Suppressor macrophage treated with lipopolysaccharide for 4 hours (primary cell): ENCODE measurements at places on chromosomes 16 and 17.

GRCh38 chr16:66653581-66654350, 42.8 kb downstream of the CMTM4 start:
- DNase-seq, result peak; percentile 51

DNA sequence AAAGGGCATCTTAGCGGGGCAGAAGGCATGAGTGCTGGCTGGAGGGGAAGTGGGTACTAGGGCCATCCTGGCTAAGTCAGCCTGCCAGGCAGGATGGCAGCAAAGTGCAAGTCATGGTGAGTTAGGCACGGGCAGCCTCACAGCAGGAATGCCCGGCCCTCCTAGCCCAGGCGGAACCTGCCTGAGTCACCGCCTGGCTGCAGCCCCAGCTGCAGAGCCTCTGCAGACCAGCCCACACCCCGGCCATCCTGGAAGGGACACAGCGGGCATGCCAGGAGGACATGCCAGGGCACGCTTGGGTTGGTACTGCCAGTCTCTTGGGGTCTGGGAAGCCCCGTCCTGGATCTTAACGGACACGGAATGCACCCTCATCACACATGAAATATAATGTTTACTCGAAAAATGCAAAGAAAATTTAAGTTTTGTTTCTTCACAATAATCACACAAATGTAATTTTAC, 5.0 kb upstream of the ALDH3A1 start:
- DNase-seq, result peak; percentile 89

GRCh38 chr17:9360677-9361081, 214.9 kb downstream of the STX8 start:
- DNase-seq, result no peak

GRCh38 chr17:48649741-48650140, 23.6 kb upstream of the HOXB9 start:
- DNase-seq, result no peak

GRCh38 chr17:43018008-43018853, 4.0 kb downstream of the VAT1 start:
- DNase-seq, result peak; percentile 43

DNA sequence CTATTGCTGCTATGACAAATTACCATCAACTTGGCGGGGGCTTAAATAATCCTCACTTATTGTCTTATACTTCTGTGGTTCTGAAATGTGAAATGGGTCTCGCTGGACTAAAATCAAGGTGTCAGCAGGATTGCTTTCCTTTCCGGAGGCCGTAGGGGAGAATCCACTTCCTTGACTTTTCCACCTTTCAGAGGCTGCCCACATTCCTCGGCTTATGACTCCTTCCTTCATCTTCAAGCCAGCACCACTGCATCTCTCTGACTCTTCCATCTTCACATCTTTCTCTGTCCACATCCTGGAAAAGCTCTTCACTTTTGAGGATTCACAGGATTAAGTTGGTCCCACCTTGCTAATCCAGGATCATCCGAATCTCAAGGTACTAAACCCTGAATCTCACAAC, 217.8 kb downstream of the GRIN2A start:
- no peak for DNase-seq

DNA sequence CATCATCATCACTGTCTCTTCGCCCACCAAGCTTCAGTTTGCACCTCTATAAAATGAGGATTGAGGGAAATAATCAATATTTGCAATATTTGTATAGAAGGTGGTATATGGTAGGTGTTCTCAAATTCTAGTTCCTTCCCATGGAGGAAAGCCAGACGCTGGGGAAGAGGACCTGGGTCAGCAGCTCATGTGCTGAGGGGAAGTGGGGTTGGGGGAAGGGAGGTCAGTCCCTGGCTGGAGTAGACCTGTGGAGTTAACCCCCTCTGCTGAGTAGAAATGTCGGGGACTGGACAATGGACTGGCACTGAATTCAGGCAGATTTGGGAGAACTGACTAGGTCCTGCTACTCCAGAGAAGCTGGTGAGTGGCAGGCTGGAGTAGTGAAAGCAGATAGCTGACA, 12.8 kb upstream of the ITGB3 start:
- no peak for DNase-seq

- DNase-seq, result no peak
Observed at GRCh38 chr16:1537138-1537577, 3.7 kb downstream of the TMEM204 start.

- no peak for DNase-seq
Observed at GRCh38 chr17:17768424-17769088, 68.2 kb downstream of the SREBF1 start.

- DNase-seq, result no peak
Observed at GRCh38 chr17:1074886-1075605, 78.1 kb downstream of the TIMM22 start.

DNA sequence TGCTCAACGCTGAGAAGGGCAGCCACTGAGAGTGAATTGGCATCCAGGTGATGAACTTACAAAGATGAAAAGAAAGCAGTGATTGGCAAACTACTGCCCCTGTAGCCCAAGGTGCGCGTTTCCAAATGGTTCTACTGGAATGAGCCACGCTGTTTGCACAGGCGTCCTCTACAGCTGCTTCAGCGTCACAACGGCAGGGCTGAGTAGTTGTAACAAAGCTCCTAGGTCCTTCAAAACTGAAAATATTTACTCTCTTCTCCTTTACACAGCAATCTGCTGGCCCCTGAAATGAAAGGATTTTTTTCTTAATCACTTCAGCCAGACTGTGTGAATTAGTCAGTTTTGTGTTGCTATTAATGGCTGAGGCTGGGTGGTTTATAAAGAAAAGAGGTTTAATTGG, 107.2 kb upstream of the FOXF1 start:
- no peak for DNase-seq

- no peak for DNase-seq
Observed at GRCh38 chr17:72667096-72668063, 425.1 kb downstream of the SLC39A11 start.

DNA sequence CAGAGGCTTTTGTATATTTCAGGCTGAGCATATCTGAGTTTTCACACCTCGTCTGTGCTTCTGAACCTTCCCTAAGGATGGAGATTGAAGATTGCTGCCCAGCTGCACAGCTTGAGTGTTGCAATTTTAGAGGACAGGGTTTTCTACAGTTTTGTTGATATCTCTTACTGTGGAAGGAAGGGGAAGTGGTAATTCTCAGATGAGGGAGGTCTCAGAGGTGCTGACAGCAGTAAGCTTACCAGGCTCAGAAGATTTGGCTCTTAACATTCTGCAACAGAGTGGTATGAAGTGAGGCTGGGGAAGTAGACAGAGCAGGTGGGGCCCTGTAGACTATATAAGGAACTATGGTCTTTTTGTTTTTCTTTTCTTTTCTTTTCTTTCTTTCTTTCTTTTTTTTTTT, 45.8 kb upstream of the ARHGAP17 start:
- DNase-seq, result peak; percentile 43

DNA sequence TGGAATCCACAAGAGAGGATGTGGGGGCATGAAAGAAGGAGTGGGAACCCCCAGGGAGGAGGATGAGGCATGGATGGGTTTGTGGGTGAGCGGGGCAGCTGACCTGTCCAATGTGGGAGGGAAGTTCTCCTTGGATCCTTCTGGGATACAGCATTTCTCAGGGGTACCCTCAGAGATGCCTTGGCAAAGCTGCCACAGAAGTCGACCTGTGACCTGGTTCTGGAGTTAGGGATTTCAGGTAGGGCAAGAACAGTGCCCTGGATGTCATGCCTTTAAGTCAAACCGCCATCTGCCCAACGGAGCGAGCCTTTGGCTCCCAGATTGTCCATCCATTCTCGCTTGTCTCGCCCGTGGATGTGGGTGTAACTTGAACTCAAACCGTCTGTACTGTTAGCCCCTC, 30.0 kb downstream of the WSCD1 start:
- no peak for DNase-seq

- no peak for DNase-seq
Observed at GRCh38 chr16:6131526-6132050, 1034.0 kb upstream of the EEF2KMT start.

GRCh38 chr16:89711601-89712273, 9.0 kb downstream of the VPS9D1 start:
- DNase-seq, result peak; percentile 39

DNA sequence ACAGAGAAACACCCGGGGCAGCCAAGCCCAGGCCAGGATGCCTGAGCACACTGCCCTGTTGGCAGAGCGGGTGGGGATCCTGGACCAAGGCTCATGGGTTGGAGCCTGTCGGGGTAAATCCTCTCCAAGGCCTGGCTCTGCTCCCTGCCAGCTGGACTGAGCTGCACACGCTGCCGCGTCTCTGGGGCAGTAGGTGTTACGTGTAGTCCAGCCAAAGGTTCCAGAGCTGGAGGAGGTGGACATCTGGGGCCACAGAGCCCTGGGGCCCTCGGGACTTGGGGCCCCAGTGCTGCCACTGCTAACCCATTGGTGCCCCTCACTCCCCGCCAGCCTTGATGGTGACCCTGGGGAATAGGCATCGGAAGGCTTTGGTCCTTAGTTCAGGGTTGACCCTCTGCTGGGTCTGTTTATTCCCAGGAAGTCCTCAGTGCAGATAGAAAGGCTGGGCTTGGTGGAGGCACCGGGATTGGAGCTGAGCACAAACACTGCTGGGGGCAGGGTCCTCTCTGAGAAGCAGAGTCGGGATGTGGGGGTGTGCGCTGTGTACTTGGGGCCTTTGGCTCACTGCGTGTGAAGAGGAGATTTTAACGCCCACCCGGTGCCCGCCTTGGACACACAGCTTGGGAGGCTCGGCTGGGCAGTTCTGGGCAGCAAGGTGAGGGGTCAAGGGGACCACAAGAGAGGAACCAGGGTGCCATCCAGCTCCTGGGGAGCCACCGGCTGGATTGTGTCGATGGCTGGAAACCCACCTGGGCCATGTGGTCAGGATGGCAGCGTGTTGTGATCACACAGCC, 16.3 kb upstream of the CBX4 start:
- DNase-seq, result no peak

DNA sequence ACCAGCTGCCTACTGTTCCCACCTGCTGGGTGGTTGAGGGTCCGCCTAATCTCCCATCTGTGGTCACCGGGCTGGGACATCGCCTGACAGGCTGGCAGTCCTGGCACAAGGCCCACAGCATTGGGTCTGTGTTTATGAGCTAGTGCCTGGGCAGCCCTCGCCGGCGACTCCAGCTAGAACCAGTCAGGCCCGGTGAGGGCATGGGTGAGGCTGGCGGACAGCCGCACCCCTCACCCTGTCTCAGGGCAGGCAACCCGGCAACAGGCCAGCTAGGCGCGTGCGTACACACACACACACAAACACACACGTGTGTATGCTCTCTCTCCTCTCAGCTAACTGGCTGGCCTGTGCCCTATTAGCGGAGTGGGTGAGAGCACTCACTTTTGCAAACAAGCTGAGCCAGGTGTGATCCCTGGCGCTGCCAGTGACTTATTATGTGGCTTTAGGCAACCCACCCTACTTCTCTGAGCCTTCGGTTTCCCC, 10.4 kb downstream of the HSD11B2 start:
- no peak for DNase-seq

- DNase-seq, result peak; percentile 92
Observed at GRCh38 chr17:75034236-75034908, 12.4 kb downstream of the ATP5PD start.
